ENCODE measurements at places on chromosomes 6 and 20.
A peak's percentile ranks its signal among the peaks of the same experiment; 100 is the strongest.

- DNase-seq = no peak
Observed at GRCh38 chr6:158077676-158078075, 90.4 kb downstream of the SERAC1 start.

DNA sequence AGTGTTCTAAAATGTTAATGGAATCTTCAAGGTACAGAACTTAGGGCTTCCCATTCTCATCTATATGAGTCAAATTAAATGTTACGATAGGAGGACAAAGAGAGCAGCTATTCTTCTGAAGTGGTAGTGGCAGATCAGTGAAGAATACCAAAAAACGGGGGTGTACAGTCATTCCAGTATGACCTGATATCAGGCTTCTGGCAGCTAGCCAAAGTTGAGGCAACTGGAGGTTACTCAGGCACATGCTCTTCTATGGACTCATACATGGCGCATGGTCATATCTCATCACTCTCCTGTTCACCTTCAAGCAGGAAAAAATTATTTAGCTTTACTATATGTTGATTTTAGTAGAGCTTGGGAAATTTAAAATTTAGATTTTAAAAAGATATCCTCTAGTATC lies 1608.8 kb downstream of the GRIK2 start:
- DNase-seq = peak; percentile 22

GRCh38 chr20:16273812-16274555 lies 299.3 kb downstream of the KIF16B start:
- DNase-seq = peak; percentile 31

DNA sequence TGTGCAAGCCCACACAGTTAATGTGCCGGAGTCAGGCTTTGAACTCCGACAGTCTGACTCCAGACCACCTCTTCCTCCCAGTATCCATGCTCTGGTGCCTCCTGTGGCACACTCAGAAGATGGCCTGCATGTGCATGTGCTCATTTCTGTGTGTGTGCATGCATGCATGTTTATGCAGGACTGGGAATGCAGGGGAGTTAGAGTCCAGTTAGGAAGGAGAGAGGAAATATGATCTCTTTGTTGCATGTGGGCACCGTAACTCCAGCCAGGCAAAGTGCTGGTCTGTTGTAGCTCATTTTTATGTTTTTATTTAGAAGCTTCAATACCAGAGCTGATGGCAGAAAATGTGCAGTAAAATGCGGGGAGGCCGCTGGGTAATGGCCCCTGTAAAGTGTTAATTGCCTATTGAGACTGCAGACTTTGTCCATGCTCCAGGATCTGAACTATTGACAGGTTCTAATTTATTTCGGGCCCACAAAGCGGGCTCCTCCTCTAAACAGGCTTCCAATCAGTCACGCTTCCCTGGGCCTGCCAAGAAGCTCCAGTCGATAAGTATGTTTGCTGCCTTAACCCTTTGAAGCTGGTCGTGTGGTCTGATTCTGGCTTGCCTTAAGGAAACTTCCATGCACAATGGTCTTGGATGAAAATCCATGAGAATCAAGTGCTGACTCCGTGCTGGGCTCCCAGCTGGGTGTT lies 248.3 kb downstream of the DHX35 start:
- no peak for DNase-seq

DNA sequence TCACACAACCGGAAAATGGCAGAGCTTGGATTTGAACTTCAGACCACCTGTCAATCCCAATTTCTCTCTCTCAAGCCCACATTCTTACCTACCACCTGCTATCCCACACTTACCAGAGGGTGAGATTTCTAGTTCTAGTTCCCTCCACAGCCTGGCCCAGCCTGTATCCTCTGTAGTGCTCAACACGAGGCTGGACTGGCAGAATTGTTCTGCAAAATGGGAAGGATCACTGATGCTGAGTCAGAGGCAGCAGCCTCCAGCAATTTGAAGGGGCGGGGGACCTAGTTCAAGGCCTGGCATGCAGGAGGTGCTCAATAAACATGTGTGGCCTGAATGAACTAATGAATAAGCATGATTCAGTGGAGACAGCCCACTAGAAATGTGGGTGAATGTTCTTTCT lies 53.6 kb upstream of the TTPAL start:
- no peak for DNase-seq

DNA sequence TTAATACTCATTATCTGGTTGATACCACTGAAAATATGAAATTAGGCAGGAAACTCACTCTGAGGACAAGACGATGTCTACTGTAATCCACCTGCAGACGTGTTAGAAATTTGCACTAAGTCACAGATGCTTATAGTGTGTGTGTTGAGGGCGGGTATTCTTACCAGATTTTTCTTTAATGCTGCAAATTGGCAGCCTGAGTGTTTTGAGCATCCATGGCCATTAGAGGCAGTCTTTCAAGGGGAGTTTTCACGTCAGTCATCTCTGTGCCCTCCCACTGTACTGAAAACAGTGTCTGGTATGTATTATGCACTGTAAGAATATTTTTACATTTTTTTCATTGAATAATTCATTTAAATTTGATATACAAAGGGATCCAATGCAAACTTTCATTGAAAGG lies 266.5 kb upstream of the QKI start:
- peak; percentile 23 for DNase-seq

DNA sequence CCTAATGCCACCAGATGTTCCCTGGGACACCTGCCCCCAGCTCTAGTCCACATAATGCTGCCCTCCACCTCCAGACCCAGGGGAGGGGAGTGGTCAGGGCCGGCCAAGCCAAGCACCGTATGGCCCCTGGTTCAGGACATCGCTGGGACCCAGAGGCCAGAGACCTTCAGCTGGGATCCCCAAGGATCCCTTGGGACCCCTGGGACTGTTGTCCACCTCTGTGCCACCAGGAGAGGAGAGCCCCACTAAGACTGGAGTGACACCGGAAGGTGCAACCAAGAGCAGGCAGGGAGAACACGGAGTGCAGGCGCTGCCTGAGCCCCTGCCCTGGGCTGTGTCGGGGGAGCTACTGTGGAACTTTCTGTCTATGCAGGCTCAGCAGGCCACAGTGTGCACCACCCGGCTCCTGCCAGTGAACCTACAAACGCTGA lies 43.6 kb downstream of the CTCFL start:
- no peak for DNase-seq

DNA sequence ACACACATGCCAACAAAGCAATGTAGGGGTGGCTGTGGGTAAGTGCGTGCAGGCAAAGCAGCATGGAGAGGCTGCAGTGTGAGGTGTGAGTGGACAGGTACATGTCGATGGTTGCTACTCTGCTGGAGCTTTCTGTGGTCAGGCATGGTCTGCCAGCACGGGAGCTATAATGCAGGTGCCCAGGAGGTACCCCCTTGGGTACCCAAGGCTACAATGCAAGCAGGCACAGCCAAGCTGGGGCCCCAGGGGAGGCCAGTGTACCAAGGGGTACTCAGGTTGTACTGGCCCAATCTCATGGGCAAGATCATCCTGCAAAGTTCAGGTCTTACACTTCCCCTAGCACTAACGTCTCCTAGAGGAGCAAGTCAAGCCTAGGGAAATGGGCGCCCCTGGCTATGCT lies 58.4 kb upstream of the IRAK1BP1 start:
- no peak for DNase-seq

GRCh38 chr20:38095017-38095686 lies 61.6 kb downstream of the RPRD1B start:
- peak; percentile 52 for DNase-seq

All from umbilical cord (tissue), 2 donors.